ENCODE measurements at places on chromosomes 1 and 21.

- no peak for DNase-seq
Measured at GRCh38 chr1:149903836-149904491, 4.6 kb downstream of the BOLA1 start.

- DNase-seq, result no peak
Measured at GRCh38 chr21:21010698-21011097, 12.5 kb downstream of the NCAM2 start.

DNA sequence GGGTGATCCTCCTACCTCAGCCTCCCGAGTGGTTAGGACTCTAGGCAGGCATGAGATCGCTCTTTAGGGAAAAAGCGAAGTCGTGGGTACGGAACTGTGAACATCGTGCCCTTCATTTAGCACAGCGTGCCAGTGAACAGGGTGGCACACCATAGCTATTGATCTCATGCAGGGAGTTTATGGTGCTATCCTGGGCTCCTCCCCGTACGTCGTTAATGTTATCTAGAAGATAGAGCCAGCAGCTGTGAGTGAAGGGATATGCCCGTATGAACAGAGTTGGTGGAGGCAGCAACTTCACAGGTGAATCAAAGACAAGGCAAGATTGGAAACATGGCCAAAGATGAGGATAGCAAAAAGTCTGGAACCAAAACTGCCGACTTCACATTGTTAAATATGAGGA is 11.2 kb downstream of the CLCN6 start:
- no peak for DNase-seq

DNA sequence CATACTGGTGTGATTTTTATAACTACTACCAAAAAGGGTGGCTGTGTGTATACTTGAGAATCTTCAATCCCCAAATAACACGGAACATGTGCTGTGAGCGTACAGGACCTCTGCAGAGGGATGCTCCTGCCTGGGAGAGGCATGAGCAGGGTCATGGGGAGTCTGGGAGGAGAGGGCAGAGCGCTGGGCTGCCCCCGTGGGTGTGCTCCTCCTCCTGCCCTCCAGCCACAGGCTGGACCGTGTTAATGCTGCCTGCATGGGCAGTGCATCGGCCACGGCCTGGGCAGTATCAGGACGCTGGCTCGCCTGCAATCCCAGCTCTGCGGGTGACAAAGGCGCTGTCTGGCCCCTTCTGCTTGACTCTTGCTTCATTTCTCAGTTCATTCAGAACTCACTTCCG is 6.2 kb downstream of the CEP104 start:
- no peak for DNase-seq

GRCh38 chr1:81172483-81172882 is 628.3 kb upstream of the ADGRL2 start:
- no peak for DNase-seq

DNA sequence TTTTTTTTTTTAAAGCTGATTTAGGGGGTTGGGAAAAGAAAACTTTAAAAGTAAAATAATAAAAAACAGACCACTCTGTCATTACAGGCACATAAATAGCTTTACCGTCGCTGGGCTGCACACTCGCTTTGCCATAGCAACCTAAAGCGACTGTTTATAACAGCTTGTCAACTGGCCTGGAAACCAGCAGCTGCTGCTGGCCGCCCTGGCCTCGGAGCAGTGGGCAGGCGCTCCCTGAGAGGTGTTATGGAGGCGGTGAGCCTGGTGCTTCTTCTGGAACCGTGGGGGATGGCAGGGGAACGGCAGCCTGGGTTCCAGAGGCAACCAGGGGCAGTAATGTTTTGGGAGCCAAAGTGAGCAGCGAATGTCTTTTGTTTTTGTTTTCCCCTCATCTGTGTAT is 45.7 kb downstream of the ATP2B4 start:
- no peak for DNase-seq

GRCh38 chr1:222643938-222644635 is 26.2 kb downstream of the MIA3 start:
- peak; percentile 94 for DNase-seq

DNA sequence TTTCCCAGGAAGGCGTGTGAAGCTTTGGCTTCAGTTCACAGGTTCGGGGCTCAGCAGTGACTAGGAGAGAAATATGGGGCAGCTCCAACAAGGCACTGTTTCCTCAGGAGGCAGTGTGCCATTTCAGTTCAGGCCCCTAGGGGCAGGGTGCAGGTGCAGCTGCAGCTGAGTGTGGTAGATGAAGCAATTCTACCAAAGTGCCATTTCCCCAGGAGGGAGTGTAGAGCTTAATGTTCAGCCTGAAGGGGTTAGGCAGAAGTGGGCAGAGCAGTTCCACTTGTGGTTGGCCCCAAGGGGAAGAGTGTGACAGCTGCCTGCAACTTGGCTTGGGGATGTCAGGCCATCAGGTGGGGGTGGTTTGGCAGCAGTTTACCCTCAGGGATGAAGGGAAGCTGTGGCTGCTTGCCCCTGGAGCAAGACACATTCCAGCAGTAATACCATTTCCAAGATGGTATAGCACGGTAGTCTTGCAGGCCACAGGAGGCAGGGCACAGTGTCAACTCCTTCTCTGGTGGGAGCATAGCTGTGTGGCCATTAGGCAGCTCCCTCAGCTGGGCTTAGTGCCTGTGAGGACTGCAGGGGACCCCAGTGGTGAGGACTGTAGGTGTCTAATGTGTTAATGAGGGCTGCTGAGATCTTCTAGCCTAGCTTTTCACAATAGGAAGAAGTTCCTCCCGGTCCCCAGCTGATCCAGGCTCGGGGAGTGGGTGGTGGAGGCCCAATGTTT is 34.7 kb downstream of the RGSL1 start:
- DNase-seq, result peak; percentile 6

DNA sequence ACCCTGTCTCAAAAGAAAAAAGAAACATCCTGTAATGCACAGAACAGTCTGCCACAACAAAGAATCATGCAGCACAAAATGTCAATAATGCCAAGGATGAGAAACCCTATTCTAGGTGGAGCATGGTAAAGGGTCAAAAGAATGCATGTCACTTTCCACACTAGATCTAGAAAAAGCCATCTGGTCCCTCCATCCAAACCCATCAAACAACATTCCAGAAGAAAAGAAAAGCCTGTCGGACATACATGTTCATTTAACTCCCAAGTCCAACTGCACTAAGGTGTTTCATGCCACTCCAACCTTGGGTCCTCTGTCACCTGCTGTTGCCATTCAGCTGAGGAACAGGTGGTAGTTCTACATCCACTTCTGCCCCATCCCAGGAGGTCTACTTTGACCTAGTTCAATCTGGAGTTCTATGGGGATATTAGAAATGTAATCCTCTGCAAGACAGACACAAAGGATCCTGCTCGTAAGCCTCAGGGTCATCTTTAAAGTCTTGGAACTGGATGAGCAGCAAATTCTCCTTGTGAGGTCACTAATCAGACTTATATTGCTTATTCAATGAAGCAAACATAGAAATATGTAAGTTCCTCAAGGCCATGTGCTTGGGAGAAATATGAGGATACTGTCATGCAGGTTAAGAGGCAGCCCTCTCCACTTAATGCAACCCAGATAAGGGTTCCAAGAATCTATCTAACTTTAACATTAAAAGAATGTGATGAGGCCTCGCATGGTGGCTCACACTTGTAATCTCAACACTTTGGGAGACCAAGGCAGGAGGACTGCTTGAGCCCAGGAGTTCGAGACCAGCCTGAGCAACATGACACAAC is 3.7 kb downstream of the DEDD start:
- no peak for DNase-seq

- no peak for DNase-seq
Measured at GRCh38 chr1:38003261-38004250, 1.8 kb downstream of the FHL3 start.

GRCh38 chr1:89286549-89287180 is 14.0 kb upstream of the GBP5 start:
- no peak for DNase-seq

GRCh38 chr1:44168520-44169098 is 27.2 kb upstream of the KLF18 start:
- DNase-seq, result no peak

DNA sequence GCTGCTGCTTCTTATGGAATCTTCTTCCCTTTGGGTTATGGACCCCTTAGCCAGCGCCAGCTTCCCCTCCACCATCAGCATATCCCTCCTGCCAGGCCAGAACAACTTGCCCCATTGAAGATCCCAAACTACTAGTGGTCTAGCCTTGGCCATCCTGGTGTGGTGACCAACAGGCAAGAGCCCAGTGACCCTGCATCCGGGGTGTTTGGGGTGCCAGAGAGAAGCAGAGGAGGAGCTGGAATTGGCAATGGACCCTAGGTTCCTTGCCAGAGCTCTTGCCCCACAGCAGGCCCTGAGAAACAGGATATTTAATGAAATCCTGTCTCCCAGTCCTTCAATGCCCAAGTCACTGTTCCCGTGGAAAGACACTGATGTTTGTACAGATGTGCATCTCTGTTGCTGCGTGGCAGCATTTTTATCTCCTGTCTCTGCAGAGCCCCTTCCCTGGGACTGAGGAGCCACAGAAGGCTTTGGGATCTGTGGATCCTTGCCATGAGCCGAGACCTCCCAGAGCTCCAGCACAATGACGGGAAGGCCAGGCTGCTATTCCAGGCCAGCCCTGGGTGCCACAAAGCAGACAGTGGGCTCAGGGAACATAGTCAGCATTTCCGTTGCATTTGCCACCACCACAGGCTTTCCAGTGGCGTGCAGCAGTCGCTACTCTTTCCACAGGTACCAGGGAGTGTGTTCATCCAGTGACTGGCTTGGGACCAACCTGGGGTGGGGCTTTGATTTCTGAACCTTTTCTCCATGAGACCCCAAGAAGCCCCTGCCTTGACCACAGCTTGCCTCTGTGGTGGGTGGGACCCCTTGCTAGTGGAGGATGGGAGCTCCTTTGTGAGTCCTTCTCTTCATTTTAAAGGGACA is 21.6 kb downstream of the NAV1 start:
- DNase-seq, result no peak

- DNase-seq, result no peak
Measured at GRCh38 chr1:102834688-102835320, 273.5 kb downstream of the COL11A1 start.

- DNase-seq, result no peak
Measured at GRCh38 chr1:242784084-242784483, 259.6 kb upstream of the PLD5 start.

DNA sequence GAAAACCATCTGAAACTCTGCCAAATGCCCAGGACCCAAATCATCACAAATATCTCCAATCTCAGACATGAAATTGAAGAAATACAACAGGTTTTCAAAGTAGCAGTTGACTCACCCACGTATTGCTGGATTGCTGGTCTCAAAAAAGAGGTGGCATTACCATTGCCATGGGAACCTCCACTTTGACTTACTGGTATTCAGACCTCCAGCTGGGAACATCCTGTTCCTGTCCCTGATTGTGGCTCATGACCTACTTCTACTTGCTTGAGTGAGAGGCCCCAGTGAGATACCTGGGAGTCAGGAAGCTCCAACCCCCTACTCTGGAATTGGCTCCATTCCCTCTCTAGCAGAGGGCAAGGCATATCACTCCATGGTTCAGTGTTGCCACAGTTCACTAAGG is 64.6 kb downstream of the NMNAT2 start:
- no peak for DNase-seq

DNA sequence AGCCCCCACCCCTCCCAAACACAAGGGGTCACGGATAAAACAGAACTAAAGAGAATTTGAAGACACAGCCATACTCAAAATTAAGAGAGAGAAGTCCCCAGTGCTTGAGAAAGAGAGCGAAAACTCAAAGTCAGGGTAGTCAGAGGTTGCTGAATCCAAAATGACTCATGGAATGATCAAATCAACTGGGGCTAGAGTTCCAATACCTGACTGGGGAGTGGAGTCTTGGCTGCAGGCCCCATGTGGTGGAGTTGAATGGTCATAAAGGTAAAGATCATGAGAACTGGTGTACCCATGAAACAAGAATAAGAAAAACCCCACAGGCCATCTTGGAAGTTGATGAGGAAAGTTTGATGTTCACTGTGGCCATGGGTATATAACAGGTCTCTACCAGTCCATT is 84.5 kb upstream of the LRRN2 start:
- peak; percentile 73 for DNase-seq

DNA sequence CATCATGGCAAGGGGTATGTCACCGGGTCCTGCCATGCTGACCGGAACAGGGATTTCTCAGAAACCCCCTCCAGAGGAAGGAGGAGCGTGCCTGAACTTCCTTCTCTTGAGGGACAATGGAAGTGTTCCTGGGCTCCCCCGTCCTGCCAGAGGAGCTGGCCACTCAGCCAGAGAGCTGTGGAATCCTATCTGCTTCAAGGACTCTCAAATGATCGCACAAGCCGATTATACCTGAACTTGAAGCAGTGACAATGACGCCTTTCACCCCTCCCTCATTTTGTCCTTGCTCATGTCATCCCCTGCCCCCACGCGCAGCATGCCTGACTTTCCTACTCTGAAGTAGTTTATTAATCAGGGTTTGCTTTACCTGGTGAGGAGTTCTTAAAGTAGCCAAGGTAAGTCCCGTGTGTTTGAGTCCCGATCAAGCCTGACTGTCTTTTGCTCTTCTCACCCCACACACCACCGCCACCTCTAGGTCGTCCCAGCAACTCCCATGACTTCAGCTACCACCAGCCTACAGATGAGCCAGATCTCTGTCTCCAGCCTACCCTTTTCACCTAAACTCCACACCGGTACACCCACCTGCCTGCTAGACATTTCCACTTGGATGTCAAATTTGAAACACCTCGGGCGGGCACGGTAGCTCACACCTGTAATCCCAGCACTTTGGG is 25.0 kb upstream of the PRELP start:
- DNase-seq, result no peak

All from RWPE1 (cell line).